ENCODE measurements at places on chromosomes 5 and 9.
A peak's percentile ranks its signal among the peaks of the same experiment; 100 is the strongest.

DNA sequence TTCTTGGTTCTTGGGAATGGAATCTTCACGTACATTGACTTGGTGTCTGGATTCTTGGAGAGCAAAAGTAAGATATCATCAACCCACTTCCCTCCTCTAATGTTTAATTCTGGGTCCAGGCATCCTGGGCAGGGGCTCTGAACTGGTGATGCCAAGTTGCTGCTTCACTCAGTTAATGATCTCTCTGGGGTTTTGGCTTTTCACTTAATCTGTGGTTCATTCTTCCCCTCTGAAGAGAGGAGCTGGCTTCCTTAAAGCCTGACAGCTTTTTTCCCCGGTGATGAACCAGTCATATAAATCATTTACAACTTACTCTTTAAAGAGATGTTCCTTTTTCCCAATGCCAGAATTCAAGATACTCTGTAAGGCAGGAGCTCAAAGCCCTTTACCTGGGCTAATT lies 65.9 kb downstream of the ARHGAP26 start:
- DNase-seq: no peak

DNA sequence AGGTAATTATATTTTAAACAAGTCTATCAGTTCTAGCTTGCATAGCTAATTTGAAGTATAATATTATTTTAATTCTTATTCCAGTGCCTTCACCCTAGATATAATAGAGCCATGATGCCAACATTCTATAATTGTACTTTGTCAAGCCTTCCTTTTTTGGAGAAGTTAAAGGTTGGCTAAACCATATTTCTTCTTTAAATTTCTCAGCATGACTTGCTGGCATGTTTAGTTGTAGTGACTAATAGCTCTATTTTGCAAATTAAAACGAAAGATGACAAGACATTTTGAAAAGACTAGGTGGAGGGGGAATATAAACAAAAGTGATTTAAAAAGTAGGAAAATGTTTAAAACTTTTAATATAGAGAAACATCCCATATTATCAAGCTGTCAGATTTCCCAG lies 400.7 kb downstream of the PSAT1 start:
- no peak for DNase-seq

DNA sequence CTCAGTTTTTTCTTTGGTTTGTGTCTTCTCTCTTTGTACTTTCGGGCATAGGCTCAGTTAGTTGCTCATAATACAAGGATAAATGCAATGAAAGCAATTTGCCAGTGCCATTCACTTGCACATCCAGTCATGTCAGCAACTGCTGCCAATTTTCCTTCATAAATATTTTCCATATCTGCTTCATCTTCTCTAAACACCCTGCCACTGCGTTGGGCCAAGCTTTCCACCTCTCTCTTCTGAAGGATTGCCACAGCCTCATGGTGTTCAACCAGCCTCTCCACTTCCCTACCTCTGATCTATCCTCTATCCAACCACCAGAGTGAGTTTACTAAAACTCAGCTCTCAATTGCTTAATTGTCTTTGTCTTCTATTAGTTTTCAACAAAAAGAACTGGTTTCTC lies 192.5 kb upstream of the ZNF462 start:
- DNase-seq: no peak

GRCh38 chr5:108637134-108637533 lies 110.6 kb upstream of the FER start:
- DNase-seq: peak; percentile 45

GRCh38 chr5:114201332-114201731 lies 160.5 kb upstream of the KCNN2 start:
- no peak for DNase-seq

DNA sequence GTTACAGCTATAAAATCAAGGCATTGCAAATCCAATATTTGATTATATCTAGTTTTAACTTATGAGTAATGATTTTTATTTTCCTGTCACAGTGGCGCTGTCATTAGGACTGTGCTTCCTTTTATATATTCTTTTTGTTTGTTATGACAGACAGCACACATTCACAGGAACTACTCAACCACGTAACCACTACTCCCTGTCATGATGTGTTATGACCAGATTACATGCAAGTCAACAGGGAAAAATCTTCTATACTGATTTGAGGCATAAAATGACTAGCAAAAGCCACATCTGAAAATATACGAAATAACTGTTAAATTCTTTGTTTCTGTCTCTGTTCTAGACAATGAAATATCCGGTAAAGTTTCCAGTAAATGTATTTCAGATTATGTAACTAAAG lies 25.4 kb downstream of the SREK1 start:
- no peak for DNase-seq

GRCh38 chr5:87393331-87393730 lies 19.4 kb downstream of the CCNH start:
- DNase-seq: peak; percentile 60

DNA sequence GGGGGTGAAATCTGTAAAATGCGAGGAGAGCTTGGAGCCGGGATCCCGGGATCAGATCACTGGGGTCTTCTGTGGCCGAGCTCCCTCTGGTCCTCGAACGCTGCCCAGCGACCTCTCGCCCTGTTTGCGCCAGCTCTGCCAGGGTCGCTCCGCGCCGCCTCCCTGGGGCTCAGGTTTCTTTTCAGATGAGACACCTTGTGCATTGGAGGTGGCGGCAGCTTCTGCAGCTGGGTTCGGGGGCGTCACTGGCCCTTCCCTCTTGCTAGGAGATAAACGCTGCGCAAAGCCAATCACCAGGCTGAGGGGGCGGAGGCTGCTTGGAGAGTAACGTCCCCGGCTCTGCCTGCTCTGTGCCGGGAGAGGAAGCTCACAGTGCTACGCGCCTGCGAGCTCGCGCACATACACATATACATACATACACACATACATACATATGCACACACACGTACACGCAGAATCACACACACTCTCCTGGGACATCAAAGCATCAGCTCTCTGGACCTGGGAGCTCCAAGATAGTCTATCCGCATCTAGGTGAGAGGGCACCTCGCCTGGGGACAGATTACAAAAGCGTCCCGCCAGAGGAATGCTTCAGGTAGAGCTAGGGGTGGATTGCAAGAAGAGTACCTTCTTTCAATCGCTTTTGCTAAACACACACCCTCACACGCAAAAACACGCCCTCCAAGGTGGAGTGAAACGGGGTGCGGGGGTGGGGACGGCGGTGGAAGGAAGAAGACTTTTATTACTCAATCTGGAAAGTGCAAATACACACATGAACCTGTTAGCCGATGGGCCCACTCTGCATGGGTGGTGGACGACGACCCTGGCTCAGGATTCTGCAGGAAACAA lies at the start of gene ST8SIA4:
ST8SIA4 (minus strand) TSS at position 244 of the 849 bp plus-strand sequence. CDS start 327 bp downstream, outside the sequence.
- DNase-seq: peak; percentile 8

DNA sequence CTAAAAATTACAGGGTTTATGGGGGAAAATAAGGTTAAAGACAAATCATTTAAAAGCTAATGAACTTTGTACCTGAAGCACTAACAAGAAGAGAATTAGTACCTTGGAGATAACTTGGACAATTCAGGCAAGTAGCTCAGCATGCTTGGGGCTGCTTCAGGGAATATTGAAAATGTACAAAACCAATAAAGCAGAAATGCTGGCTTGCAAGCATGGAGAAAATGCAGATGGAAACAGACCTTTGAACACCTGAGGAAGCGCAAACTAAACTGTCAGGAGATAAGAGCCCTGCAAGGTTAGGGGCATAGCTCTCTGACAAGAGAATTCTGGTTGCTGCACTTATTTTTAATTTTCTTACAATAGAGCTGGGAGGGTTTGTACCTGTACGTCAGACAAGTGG lies 42.6 kb upstream of the C5orf47 start:
- no peak for DNase-seq

- DNase-seq: no peak
Measured at GRCh38 chr5:119331566-119332095, 24.2 kb upstream of the TNFAIP8 start.

- no peak for DNase-seq
Measured at GRCh38 chr5:168209997-168210396, 81.4 kb upstream of the WWC1 start.

DNA sequence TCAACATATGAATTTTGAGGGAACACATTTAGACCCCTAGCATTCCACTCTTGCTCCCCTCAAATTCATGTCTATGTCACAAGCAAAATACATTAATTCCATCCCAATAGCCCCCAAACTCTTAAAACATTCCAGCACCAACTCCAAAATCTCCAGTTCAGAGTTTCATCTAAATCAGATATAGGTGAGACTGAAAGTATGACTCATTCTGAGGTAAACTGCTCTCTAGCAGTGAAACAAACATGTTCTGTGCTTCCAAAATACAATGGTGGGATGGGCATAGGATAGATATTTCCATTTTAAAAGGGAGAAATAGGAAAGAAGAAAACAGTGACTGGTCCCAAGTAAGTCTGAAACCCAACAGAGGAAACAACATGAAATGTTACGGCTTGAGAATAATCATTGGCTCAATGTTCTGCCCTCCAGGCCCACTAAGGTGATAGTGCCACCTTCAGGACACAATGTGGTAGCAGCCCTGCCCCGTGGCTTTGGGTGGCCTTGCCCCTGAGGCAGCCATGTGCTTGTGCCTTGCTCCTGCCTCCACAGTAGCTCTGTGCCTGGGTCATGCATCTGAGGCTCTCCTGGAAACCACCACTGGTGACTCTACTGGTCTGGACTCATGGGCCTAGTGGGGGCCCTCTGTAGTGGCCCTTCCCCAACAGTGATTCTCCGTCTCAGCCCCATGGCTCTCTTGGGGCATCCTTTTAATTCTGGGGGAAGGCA lies 36.4 kb upstream of the IPPK start:
- DNase-seq: peak; percentile 17

DNA sequence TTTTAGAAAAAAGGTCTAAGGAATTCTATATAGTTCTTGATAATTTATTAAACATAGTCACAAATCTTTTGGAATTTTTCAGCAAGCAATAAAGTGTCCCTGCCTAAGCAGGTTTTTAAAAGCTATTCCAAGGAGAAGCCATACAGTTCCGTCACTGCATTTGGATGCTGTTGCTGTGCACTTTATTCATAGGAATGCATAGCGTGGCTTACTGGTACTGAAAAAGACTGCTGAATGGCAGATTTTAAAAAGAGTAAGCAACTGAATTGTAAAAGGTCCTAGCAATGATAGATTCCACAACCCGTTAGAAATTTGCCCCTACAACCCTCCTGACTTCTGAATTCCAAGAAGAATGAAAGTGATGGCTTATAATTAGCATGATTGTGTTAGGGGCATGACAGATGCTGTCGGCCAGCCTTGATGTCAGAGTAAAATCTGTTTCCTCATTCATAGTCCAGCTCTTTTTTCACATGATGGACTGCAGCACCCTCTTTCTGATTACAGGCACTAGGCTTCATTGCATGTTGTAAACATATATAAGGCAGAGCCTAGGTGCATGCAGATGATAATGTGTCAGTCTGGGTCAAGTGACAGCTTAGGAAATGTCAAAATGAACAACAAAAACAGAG lies 227.0 kb downstream of the PDE4D start:
- DNase-seq: no peak

- DNase-seq: no peak
Measured at GRCh38 chr9:132697230-132697629, 27.0 kb downstream of the GTF3C4 start.

DNA sequence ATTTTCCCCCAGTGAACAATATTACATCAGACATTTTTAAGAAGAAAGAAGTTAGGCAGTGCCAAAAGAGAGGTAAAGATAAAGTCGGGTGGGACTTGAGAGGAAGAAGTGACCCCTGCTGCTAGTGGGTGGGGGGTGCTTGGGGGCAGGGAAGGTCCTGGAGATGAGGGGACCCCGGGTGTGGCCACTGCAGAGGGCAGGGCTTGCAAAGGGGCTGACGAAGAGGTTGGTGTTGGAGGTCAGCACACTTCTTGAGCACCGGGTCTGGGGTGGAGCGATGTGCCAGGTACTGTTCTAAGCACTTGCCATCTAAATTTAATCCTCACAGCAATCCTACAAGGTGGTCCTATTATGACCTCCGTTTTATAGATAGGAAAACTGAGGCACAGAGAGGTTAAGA lies 62.0 kb downstream of the AMBP start:
- no peak for DNase-seq

DNA sequence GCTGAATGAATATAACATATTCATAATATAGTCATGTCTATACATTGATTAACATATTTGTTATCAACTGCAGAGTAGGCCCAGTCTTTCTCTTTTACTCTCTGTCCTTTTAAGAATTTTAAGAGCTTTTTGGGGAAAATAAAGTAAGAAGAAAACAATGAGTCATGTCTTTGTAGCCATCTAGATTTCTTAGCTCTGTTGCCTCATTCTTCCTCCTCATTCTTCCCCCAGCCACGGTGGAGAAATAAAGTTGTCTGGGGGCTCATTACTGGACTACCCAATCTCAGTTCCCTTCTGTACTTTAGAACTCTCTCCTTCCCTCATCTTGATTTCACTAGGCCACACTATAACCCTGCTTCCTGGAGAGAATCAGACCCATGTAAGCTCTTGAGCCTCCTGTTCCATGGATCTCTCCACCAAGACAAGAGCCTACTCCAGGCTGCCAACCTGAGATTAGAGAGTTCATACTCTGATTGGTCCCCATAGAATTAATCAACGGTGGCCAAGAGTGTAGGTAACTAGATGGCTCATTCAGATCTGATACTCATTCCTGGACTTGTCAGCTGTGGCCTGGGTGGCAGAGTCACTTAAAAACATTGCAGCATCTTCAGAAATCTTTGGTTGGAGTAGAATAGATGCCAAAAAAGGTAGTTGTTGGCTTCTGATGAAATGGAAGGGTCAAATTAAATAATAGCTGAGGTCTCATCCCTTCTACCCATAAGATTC lies 44.2 kb downstream of the ITGA1 start:
- DNase-seq: no peak

GRCh38 chr5:177317959-177318377 lies 6.3 kb upstream of the MXD3 start:
- peak; percentile 69 for DNase-seq

- no peak for DNase-seq
Measured at GRCh38 chr5:3222924-3223323, 372.7 kb upstream of the IRX1 start.

DNA sequence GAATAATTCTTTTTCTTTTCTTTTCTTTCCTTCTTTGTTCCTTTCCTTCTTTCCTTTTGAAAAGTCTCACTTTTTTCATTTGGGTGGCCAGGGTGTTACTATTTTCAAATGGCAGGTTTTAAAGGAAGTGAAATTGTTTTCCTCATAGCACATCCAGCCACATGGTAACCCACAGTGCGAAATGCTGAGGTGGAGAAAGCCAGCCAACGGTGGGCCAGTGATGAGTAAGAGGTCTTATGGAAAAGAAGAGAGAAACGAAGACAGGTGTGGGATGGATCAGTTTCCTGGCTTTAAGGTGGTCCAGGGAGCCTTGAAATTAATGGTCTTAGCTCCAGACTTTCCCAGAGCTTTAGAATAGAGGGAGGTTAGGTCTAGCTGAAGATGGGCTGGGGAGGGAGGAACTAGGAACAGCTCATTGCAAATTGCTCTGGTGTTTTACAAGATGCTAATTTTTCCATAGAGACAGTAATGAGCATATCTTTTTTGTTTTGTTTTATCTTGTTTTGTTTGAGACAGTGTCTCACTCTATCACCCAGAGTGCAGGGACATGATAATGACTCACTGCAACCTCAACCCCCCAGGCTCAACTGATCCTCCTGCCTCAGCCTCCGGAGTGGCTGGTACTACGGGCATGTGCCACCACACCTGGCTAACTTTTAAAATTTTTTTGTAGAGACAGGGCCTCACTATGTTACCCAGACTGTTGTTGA lies 17.8 kb downstream of the ITK start:
- DNase-seq: no peak

- DNase-seq: no peak
Measured at GRCh38 chr5:174840435-174840834, 116.1 kb downstream of the MSX2 start.
